ENCODE measurements at places on chromosomes 6 and 20.

DNA sequence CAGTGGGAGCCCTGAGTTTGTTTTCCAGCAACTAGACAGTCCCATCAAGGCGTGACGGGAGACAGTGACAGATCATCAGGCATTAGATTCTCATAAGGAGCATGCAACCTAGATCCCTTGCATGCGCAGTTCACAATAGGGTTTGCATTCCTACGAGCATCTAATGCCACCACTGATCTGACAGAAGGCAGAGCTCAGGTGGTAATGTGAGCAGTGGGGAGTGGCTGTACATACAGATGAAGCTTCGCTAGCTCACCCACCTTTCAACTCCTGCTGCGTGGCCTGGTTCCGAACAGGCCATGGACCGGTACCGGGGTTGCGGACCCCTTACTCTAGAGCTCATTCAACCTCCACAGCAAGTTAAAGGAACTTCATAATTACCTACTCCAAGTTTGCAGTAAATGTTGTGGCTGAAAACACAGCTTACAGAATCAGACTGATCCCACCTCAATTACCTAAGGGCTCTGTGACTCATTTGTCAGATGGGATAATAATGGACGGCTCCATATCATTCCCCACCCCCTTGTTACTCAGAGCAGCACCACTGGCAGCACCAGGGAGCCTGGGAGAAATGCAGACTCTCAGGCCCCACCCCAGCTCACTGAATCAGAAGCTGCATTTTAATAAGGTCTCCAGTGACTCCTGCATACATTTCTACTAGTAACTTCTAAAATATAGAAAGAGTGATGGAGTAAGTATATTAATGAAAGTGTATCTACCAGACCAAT is 15.7 kb downstream of the PXMP4 start:
- DNase-seq, result no peak

DNA sequence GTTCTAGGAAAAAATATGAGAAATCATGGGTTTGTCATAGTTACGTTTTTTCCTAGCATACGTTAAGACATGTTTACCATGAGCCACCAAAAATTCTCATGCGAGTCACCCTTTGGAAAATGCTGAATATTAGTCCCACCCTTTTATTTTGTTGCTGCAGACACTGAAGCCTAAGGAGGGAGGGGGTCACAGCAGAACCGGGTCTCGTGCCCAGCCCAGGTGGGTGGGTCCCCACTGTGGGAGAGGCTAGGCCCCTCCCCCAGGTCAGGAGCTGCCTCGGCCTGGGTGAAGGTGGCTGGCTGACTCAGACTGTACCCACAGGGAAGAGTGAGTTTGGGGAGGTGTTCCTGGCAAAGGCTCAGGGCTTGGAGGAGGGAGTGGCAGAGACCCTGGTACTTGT is 26.2 kb upstream of the SRF start:
- DNase-seq, result no peak

GRCh38 chr6:132811276-132811675 is 3.1 kb upstream of the RPS12 start:
- no peak for DNase-seq

- DNase-seq, result no peak
Measured at GRCh38 chr20:46626758-46627157, 24.5 kb downstream of the SLC13A3 start.

DNA sequence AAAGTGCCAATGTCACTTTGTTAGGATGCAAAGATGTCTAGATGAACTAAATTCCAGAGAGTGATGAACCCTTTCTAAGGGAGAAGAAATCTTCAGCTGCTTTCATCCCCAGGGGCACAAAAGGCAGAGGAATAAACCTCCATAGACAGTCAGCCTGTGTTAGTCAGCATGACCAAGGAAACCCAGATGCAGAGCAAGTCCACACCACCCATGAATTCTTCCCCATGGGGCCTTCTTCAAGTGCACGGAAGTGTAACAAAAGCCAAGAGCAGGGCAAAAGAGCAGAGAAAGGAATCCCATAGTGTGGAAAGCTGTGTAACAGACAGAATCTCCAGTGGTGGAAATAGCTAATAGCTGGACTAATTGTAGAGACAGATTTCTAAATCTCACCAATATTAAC is 50.0 kb downstream of the DCDC2 start:
- DNase-seq, result no peak

- DNase-seq, result no peak
Measured at GRCh38 chr6:155165029-155165710, 98.6 kb upstream of the CLDN20 start.

DNA sequence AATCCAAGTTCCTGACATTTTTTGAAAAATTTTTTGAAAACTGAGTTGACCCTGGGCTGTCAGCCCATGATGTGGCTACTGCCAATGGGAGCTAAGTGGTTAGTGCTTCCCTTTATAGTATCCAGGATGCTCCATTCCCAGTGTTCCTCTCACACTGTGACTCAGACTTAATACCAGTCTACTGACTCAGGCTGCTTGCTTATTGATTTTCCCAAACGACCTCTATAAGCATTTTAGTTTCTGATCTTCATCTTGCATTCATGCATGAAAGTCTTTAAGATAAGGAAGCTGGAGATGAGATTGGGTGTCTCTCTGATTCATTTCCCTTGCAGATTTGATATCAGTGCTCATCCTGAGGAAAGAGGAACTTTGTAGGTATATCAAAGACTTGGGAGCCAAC is 560.0 kb downstream of the TBC1D32 start:
- no peak for DNase-seq

DNA sequence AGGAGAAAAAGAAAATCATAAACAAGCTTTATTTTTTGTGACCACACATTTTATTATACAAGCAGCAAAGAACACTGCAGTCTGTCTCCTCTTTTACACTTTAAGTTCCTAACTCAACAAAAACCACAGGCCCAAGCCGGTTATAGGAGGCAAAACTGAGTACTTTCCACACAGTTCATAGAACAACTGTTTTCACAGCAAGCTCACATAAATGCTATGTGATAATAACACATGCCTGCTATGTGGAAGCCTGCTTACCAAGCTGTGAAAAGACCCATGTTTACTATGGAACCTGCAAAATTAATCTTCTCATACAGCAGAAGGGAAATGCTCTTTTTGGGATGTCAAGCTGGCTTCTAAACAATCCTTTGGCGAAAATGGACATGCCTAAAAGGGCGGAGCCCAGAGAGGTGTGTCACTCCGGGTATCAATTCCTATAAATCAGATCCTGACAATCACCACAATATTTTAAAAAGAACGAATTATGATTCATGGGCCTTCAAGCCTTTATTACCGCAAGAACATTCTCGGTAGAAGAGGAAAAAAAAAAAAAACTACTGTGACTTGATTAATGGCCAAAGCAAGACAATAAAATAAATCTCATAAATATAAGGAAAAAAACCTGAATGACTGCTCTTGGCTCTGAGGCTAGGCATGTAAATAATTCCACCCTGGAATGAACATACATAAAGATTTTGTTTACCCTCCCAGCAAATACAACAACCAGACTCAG is 2.6 kb downstream of the TRERF1 start:
- no peak for DNase-seq

GRCh38 chr6:109671733-109672132 is 19.3 kb downstream of the AK9 start:
- DNase-seq, result no peak

DNA sequence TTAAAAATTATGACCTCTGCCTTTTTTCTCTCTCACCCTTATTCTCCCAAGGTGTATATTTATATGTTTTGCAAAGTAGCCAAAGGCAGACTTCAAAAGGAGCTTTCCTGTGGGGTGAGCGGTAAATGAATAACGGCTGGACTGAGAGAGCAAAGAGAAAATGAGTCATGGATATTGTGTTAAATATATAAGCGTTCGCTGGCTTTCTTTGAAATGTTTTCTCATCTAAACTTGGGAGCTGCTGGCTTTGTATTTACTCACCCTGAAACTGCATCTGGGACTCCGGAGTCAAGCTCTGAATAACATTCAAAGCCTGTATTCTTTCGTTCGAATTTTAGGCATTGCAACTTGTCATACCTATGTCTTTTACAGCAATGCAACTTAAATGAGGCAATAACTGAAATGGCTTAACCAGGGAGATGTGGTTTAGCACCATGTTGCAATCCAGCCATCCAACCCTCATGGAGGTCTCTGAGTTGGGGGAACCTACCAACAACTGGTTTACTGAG is 32.0 kb downstream of the ATXN1 start:
- DNase-seq, result no peak

DNA sequence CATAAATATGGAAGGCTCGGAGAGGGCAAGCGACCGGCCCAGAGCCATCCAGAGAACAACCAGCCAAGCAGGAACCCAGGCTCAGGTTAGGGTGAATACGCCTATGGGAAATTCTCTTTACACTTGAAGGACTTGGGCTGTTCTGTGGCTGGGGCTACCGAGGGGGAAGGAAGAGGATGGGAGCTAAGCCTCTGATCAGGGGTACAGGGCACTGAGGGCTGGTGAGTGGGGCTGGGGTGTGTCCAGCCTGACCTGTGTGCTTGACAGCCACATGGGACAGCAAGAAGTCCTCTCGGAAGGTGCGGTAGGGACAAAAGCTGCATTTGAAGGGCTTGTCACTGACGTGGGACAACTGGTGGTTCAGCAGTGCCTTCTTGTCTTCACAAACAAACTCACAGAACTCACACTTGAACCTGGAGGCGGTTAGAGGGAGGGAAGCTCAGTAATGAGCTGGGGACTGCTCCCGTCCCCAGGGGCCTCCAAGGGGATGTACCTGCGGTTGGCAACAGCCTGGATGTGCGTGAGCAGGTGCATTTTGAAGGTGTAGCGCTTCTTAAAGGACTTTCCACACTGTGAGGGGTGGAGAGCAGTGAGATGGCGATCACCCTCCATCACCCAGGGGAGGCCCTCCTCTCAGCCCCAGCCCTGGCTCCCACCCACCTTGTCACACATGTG is 11.9 kb downstream of the ZNF335 start:
- DNase-seq, result peak; percentile 17

GRCh38 chr6:99736302-99736701 is 129.7 kb downstream of the PRDM13 start:
- DNase-seq, result no peak

DNA sequence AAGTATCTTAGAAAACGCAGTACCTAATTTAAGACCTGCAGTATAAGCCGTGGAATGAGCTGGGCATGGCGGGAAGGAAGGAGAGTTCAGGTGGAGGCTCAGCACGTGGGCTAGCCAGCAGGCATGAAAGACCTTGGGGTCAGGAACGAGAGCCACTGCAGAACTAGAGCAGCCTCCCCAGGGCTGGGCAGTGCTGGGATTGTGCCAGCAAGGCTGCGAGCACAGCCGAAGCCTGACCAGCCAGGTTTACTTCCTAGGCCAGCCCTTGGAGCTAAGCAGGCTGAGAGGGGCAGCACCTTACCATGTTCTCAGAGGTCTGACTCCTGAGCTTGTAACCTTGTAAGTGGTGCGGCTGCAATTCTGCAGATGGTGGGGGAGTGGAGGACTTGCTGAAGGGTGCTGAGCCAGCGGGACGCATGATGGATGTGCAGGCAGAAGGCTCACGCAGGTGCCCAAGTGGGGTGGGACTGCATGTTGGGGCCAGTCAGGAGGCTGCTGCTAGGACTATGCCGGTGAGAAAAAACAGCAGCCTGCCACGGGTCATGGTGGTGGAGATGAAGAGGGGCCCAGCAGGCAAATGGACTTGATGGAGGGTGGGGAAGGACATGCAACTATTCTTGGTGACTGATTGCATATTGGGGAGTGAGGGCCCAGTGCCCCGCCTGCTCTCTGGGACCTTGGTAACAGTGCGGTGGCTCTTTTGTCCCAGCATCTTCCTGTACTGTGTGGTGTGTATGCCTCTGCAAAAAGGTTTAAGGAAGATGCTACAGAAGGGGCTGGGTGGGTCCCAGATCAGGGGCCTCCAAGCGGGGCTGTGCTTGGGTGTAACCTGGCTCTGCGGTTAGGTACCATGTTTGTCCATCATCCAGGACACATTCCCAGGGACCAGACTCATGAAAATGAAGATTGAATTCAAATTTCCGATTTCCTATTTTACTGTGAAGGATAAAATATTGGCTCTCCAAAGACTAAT is 37.6 kb upstream of the IRF4 start:
- peak; percentile 29 for DNase-seq

GRCh38 chr20:62745952-62746288 is 37.3 kb downstream of the NTSR1 start:
- peak; percentile 19 for DNase-seq

- no peak for DNase-seq
Measured at GRCh38 chr20:50691573-50692551, 520 bp upstream of the RIPOR3 start.

- no peak for DNase-seq
Measured at GRCh38 chr6:7574500-7574899, 15.5 kb upstream of the SNRNP48 start.

DNA sequence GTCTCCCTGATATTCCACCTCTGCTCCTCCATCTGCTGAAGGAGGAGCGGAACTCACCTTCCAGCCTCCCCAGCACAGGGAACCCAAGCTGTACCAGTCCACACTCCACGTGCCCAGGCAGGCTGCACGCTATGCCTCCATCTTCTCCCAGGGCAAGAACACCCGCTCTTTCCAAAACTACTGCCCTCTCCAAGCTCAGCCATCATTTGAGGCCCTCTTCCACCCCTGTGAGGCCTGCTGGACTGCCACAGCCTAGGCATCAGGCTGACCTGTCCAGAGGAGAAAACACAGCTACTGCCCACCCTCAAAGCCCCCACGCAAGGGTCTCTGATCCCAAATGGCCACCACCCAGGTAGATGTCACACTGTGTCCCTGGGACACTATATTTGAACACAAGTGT is 99.9 kb downstream of the PRND start:
- DNase-seq, result no peak

GRCh38 chr6:25157183-25157582 is 122.0 kb upstream of the CARMIL1 start:
- no peak for DNase-seq

- no peak for DNase-seq
Measured at GRCh38 chr6:134074151-134075055, 22.0 kb upstream of the SLC2A12 start.
